ENCODE measurements at places on chromosomes 3 and 15.
A peak's percentile ranks its signal among the peaks of the same experiment; 100 is the strongest.

GRCh38 chr15:33834892-33835743 is 133.2 kb upstream of the CHRM5 start:
- DNase-seq, result no peak

DNA sequence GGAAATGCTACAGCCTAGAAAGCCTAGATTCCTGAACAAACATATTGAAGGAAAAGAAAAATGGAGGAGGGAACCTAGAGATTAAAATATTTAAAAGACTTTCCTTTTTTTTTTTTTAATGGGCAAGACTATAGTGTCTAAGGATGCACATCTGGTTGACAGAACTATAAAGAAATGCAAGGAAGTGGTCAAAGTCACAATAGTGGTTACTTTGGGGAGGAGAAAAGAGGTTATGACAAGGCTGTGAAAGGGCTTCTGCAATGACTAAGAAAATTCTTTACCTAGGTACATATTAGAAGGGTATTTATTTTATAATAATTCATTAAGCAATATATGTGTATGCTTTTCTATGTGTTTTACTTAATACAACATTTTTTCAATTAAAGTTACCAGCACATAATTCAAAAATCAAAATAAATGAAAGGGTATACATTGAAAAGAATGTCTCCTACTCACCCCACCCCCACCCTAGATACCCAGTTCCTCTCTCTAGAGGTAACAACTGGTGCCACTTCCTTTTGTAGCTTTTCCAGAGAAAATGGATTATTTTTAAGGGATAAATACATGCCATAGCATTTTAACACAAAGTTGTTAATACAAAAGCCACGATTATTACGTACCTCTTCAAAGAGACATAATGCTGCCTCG is 70.1 kb downstream of the HERC1 start:
- no peak for DNase-seq

DNA sequence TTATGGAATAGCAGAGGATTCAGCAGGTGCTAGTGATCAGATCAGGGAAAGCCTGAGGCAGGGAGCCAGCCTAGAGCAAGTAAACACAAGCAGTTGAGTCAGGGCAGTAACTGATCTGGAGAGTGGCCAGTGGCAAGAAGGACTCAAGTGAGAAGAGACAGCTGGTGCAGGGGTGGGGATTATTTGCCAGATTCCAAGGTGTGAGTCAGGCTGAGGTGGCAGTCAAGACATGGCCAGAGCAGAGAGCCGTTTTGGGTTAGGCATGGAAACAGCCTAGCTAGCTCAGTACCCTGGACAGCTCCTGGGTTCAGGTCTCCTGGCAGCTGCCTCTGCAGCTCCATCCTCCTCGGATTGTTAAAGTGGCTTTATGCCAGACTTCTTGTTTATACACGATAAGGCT is 281.9 kb upstream of the ONECUT1 start:
- peak; percentile 14 for DNase-seq

- DNase-seq, result no peak
Observed at GRCh38 chr3:109175411-109175810, 38.9 kb downstream of the C3orf85 start.

DNA sequence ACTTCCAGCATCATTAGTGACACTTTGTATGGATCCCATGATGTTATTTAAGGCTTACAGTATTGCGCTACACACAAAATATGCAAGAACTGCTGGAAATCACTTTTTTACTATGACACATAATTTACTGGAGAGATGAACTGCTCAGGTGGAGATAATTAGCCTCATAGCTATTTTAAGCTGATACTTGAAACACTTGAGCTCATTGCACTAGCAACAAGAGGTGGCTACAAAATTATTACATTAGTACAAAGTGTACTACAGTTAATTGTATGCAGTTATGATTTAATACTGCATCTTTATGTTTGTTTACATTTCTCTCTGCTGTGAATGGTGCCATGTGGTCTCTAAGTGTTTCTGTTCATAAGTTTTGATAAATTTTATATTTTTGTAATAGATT is 6.5 kb upstream of the LZTFL1 start:
- no peak for DNase-seq

GRCh38 chr3:140455521-140456214 is 222.2 kb upstream of the TRIM42 start:
- no peak for DNase-seq

DNA sequence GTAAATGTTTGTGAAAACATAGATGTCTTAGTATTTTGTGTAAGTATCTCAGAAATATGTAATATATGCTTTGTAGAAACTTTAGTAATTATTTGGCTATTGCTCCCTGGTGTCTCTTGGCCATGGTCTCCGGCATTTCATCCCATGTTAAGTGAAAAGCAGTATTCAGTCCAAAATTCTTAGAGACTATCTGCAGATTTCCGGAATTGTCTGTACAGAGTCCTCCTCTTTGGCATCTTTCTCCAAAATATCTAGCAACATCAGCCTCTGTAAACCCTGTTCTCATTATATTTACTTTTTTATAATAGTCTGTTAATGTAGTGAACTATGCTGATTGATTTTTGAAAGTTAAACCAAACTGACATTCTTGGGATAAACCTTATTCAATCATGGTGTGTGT is 352.7 kb downstream of the ARPP21 start:
- no peak for DNase-seq

DNA sequence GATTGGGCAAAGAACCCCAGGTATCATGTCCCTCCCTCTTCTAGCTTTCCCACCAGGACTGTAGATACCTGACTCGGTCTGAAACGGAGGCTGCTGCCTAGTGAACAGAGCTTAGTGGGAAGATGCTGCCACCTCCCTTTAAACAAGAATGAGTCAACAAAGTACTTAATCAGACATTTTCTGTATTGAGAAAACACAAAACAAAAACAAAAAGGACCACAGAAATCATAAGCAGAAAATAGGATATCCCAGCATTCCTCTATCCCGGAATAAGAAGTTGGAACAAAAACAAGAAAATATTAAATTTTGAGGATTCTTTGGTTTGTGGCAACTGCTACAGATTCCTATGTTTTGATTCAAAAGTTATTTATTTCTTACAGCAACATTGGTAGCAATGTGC is 51.7 kb upstream of the COL8A1 start:
- no peak for DNase-seq

GRCh38 chr3:49611291-49611690 is 57.0 kb downstream of the BSN start:
- no peak for DNase-seq

GRCh38 chr3:189948724-189949045 is 172.0 kb downstream of the P3H2 start:
- no peak for DNase-seq

DNA sequence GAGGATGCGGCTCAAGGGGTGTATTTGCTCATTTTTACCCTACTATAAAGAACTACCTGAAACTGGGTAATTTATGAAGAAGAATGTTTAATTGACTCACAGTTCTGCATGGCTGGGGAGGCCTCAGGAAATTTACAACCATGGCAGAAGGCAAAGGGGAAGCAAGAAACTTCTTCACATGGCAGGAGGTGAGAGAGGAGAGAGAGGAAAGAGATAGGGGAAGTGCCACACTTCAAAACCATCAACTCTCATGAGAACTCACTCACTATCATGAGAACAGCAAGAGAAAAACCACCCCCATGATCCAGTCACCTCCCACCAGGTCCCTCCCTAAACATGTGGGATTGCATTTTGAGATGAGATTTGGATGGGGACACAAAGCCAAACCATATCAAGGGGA is 192.7 kb downstream of the DIPK2A start:
- no peak for DNase-seq

GRCh38 chr15:43293432-43293831 is 26.7 kb upstream of the TGM5 start:
- DNase-seq, result no peak

- no peak for DNase-seq
Observed at GRCh38 chr3:53196575-53197407, 35.8 kb downstream of the PRKCD start.

DNA sequence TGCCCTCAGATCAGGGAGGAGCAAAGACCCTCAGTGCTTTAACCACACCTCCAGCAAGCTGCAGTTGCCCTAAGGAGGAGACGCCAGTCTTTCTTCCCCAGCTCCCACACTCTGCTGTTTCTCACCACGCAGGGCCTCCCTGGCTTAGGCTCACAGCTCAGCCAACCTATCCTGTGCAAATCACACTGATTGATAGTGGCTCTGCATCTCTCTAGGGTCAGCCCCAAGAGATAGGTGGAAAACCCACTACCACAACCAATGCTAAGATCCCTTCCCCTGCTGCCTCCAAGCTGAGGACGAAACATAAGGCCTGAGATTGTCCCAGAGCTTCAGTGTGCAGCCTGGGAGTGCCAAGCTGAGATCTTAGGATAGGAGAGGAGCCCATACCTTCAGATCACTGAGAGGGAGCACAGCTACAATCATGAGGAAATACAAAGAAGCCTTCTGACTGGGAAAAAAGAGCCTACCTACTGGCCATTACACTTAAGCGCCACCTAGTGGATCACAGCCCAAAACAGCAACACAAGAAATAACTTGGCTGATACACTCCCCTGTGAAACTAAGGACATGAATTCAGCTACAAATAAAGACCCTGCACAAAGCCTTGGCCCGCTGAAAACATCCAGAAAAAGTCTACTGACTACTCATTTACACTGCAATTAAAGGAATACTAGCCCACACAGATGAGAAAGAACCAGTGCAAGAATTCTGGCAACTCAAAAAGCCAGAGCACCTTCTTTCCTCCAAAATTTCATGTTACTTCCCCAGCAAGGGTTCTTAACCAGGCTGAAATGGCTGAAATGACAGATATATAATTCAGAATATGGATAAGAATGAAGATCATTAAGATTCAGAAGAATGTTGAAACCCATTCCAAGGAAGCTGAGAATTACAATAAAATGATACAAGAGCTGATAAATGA is 271.5 kb upstream of the DCBLD2 start:
- DNase-seq, result peak; percentile 70

GRCh38 chr3:46684891-46685290 is 8.6 kb downstream of the ALS2CL start:
- no peak for DNase-seq

DNA sequence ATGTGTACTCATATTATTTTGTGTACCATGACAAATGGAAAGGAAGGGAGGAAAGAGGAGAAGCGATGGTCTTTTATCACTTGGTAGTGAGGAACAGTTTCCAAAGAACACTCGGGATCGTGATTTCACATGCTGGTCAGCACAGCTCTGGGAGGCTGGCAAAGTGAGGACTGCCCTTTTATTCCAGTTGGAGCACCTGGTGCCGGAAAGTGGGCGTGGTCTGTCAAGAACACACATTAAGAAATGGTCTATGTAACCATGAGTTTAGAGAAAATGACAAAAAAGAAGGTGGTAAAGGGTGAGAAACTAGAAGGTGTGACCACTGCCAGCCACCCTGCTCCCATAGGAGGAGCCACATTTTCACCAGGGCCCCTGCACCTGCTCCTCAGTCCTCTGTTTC is 7.0 kb upstream of the TSEN2 start:
- DNase-seq, result no peak

DNA sequence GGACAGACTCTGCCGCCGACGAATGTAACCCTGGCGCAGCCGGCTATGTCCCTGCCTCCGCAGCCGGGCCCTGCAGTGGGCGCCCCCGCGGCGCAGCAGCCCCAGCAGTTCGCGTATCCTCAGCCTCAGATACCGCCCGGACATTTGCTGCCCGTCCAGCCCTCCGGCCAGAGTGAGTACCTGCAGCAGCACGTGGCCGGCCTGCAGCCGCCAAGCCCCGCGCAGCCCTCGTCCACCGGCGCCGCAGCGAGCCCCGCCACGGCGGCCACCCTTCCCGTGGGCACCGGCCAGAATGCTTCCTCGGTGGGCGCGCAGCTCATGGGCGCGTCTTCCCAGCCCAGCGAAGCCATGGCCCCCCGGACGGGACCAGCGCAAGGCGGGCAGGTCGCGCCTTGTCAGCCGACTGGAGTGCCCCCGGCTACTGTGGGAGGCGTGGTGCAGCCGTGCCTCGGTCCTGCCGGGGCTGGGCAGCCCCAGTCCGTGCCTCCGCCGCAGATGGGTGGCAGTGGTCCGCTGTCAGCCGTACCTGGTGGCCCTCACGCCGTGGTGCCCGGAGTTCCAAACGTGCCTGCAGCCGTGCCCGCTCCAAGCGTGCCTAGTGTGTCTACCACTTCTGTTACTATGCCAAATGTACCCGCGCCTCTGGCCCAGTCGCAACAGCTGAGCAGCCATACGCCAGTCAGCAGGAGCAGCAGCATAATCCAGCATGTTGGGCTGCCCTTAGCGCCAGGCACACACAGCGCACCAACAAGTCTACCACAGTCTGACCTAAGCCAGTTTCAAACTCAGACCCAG is 2.4 kb downstream of the TSC22D2 start:
- DNase-seq, result no peak

DNA sequence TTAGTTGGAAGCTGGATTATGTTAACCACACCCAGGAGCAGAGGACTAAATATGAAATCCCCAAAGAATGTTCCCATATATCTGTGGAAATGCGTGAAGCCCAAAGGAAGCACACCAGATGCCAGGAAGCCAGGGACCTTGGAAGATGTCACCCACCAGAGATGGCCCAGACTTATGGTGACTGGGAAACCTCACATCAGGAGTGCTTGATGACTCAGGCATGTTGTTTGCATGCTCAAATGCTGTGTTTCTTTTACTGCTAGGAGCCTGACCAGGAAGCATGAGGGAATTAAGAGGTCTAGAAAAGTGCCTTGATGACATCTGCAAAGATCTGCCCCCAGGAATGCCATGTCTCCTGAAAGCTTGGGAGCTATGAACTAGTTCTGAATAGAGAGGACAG is 109.0 kb upstream of the SLC2A2 start:
- DNase-seq, result no peak

GRCh38 chr3:195613468-195614069 is 29.8 kb upstream of the APOD start:
- no peak for DNase-seq

GRCh38 chr3:125039131-125040100 is 16.4 kb downstream of the HEG1 start:
- DNase-seq, result no peak

- peak; percentile 19 for DNase-seq
Observed at GRCh38 chr15:62068071-62068809, 1.5 kb downstream of the C2CD4A start.

DNA sequence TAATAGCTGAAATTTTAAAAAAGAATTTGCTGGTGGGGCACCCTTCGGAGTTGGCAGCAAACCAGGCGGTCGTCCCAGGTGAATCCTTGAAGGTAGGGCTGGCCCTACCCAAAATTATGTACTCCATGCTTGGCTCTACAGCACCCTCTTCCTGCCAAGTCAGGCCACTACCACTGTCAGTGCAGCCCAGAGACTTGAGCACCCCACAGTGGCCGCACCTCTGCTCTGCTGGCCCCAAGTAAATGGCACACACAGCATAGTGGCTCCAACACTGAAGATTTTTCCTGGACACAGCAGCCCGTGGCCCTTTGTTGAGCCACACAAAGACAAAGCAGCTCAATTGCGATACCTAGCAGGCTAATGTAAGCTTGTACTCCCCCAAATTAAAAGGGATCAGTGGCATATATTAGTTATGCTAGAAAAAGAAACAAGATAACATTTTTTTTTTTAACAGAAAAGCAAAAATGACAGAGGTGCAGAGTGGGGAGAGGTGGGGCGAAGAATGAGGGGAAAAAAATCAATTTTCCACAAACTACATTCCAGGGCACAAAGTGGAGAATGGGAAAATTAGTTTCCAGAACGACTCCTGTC is 250.5 kb downstream of the UACA start:
- DNase-seq, result no peak

Data from HS-27A (cell line).